ENCODE measurements at places on chromosomes 16 and 17.
A peak's percentile ranks its signal among the peaks of the same experiment; 100 is the strongest.

DNA sequence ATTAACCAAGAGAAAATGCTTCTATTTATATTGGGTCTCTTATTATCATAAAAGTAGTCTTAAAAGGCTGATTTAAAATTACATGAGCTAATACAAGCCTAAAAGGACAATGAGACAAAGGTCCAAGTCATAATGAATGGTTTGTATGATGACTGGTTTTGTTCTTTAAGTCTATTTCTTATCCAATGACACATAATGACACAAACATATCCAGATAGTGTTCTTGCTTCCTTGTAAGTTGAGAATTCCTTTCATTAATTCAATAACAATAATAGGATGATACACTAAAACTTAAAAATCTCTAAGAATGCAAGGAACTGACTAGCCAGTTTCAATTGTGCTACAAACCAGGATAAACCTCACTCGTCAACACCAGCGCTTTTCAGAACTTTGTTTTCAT, 244.1 kb downstream of the CEP112 start:
- no peak for DNase-seq

DNA sequence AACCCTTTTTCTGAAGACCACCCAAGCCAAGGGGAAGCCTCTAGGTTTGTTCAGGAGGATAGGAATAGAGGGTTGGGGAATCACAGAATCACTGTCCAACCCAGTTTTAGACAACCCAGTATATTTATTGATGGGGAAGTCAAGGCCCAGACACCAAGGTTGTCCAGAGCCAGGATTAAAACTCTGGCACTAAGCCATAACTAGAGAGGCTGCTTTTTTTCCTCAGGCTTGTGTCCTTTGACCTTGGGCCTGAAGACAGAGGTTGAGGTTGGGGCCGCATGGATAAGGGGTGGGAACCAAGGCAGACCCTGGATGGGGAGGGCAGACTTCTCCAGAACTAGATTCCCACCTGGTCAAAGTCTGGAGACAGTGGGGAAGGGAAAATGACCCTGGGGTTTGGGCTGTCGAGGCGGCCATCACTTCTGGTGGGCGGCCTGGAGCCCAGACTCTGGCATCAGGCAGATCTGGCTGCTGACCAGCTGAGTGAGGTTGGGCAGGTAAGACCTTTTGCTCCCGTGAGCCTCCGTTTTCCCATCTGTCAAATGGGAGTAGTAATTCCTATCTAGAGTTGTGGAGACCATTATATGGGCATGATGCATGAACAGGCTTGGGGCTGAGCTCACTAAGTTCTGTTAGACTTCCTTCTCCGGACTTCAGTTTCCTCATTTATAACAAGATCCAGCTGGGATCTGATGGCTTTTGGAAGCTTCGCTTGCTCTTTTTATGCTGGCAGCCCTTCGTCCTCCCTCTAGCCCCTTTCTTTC, 17.9 kb downstream of the IGFBP4 start:
- no peak for DNase-seq

DNA sequence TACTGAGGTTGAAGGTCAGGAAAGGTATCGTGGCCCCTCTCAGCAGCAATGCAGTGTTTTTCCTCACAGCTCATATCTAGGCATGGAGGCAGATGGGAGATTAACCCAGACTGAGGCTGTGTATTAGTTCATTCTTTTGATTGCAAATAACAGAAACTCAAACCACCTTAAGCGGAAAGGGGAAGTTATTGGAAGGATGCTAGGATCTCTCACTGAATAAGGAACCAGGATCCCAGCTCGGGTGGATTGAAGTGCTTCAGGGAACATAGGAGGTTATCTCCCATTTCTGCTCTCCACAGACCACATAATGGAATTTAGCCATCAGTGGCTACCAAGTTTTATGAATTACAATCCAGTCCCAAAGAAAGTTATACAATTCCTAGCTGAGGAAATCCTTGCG, 8.2 kb downstream of the ZNF689 start:
- DNase-seq, result no peak

GRCh38 chr16:84739349-84740124, 39.7 kb downstream of the USP10 start:
- no peak for DNase-seq

- no peak for DNase-seq
Observed at GRCh38 chr16:65782611-65783600, 583.6 kb upstream of the CDH5 start.

GRCh38 chr17:40714473-40714872, 10.9 kb upstream of the KRT24 start:
- DNase-seq, result no peak

- DNase-seq, result peak; percentile 33
Observed at GRCh38 chr17:65588181-65588808, 26.8 kb upstream of the AXIN2 start.

DNA sequence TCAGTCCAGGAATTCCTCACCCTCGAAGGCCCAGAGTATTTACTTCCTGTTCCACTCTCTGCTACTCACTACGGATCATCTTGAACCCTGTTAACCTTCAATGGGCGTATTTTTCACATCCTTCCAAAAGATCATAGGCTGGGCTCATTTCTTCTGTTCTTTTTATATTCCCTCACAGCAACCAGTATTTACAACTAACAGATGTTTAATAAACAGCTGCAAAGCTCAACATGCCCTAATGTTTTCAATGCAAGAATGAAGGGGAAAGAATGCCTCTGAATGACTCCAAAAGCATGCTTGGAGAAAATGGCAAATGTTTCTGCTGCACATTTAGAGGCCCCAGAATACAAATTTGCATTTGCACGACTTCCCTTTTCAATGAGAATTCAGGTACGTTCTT, 174.9 kb downstream of the ZFHX3 start:
- DNase-seq, result no peak

- DNase-seq, result no peak
Observed at GRCh38 chr16:64738321-64738960, 383.4 kb downstream of the CDH11 start.

DNA sequence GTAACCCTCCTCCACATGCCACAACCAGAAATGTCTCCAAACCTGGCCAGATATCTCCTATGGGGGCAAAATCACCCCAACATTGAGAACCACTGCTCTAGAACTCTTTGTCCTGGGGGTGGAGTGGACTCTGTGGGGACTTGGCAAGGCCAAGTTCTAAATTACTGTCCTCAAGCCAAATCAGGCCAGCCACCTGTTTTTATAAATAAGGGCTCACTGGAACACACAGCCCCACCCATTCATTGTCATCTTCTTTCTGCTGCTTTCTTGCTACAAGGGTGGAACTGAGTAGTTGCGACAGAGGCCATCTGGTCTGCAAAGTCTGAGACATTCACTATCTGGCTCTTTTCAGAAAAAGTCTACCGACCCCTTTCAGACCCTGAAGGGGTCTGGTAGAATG, 26.8 kb upstream of the TMEM220 start:
- no peak for DNase-seq

DNA sequence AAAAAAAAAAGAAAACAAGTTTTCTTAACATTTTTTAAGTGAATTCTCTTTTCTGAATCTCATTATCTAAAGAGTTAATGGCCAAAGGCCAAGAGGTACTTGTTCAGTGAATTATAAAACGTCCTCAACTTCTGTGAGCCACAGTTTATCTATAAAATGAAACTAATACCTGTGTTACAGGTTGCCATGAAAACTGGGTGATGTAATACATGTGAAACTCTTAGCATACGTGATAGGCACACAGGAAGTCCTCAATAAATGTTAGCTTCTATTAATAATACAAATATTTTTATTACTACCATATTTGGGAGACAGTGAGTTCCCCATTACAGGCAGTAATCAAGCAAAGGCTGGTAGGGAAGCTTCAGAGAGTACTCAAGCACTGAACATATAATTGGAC, 13.5 kb upstream of the INPP5K start:
- no peak for DNase-seq

- DNase-seq, result peak; percentile 64
Observed at GRCh38 chr16:71461686-71462648, at the start of gene ZNF23. ZNF23 (minus strand) TSS chr16:71462247; CDS start chr16:71456796, 5,451 bp downstream.

- DNase-seq, result no peak
Observed at GRCh38 chr17:40283662-40284061, 4.0 kb upstream of the CDC6 start.

DNA sequence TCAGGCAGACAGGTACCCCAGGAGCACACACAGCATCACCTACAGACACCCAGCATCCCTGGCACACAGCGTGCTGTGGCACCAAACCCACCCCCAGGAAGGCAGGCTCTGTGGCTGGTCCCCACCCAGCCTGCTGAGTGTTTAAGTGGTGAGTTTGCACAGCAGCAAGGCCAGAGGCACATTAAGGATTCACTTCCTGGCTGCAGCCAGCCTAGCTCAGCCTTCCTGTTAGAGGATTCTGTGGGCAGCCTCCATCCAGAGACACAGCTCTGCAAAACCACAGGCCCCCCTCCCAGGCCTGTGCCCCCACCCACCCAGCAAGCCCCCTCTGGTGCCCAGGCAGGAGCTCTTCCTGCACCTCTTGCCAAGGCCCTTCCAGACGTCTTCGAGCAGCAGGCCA, 36.1 kb upstream of the PHB1 start:
- DNase-seq, result no peak

GRCh38 chr16:49575346-49576172, 202.0 kb downstream of the C16orf78 start:
- no peak for DNase-seq

DNA sequence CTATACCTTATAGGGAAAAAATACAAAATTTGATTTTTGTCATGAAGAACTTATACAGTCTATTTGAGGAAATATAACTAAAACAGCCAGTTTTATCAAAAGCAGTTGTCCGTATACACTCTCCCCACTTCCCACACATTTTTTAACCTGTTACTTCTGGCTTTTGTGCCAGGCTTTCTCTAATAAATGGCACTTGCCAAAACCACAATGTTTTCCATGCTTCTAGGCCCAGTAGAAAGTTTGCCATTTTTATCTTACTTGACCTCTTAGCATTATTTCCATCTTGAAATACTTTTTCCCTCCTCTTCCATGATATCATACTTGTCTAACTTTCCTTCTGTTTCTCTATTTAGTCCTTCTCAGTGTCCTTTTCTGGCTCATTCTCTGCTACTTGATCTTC, 38.8 kb downstream of the EFCAB5 start:
- DNase-seq, result no peak

- no peak for DNase-seq
Observed at GRCh38 chr17:14376666-14377065, 75.8 kb downstream of the HS3ST3B1 start.
